Activated T-cell treated with anti-CD3 and anti-CD28 coated beads, Interleukin-2, amount 50 U/mL, for 1 hour (primary cell): ENCODE measurements at places on chromosomes 12 and 14.

DNA sequence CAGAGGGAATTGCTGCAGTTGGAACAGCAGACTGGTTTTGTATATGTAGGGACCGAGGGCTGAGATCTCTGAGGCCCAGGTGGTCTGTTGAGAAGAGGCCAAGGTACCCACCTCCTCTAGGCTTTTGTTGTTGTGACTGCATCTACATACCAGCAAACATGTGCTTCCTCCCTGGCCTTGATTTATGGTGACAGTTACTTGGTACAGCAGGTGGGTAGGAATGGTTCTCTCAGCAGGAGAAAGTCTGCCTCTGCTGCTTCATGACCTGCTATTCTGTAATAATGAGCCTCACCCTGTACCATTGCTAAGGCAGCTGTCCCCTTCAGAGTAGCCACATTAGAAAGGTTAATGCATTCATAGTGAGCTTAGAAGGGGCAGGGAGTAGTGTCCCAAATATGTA lies 196.7 kb upstream of the PELI2 start:
- DNase-seq = no peak

- DNase-seq = no peak
Measured at GRCh38 chr14:90034156-90034555, 27.6 kb upstream of the KCNK13 start.

DNA sequence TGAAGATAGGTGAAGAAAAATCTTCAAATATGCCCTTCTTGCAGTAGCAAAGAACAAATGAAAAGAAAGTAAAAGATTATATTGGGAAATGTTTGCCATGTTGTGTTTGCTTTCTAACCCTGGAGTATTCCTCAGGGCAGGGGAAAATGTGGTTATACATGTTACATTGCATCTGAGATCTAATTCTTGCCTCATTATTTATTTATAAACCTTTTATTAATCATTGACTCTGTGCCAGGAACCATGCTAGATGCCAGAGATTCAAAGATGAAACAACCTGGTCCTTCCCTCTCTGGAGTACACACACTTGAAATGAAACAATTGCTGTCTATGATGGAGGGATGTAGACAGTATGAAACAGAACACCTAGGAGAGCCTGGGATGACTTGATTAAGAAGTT lies 128.1 kb upstream of the HMGA2 start:
- no peak for DNase-seq

- DNase-seq = no peak
Measured at GRCh38 chr14:98580131-98580678, 691.8 kb downstream of the BCL11B start.

DNA sequence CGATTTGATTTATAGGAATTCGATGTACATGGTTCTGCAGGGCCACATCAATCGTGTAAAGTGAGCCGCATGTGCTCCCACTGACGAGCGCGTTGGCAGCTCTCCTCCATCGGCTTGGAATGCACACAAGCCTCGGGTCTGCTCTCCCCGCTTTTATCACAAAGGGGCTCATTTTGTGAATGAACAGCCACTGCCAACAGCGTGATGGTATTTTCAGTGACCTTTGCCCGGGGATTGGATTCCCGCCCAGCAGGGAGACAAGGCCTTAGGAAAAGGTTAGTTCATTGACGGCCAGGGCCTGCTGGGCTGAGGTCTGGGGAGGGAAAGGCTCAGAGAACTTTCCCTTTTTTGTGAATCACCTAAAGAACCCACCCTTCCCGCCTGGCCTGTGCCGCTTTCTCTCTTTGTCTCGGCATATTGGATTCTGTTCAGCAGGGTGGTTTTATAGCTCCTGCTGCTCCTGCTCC lies 232.1 kb downstream of the MSRB3 start:
- DNase-seq = no peak

- no peak for DNase-seq
Measured at GRCh38 chr12:57169969-57170368, 22.6 kb upstream of the LRP1-AS start.

- DNase-seq = no peak
Measured at GRCh38 chr12:131316388-131316787, 362.7 kb downstream of the ADGRD1 start.

GRCh38 chr14:102930753-102931579 lies 8.5 kb downstream of the AMN start:
- no peak for DNase-seq

- DNase-seq = no peak
Measured at GRCh38 chr14:50335389-50335788, 23.3 kb downstream of the DMAC2L start.
